Ureter (tissue), 1 donor: ENCODE measurements at places on chromosomes 2 and 18. TPM values are rescaled to one million over a fixed set of nuclear protein-coding genes. Genes with fewer than 3 reads are reported as not detected.

RPS27A gene
- total RNA-seq = 944 TPM

AP1S3 gene
- 52.7 TPM for total RNA-seq

CABYR gene
- total RNA-seq = 6.7 TPM

C2orf15 gene
- 4.9 TPM for total RNA-seq

- DNase-seq = no peak
These were observed 1941.9 kb upstream of the PIK3C3 start for GRCh38 chr18:40013001-40013609.

DNA sequence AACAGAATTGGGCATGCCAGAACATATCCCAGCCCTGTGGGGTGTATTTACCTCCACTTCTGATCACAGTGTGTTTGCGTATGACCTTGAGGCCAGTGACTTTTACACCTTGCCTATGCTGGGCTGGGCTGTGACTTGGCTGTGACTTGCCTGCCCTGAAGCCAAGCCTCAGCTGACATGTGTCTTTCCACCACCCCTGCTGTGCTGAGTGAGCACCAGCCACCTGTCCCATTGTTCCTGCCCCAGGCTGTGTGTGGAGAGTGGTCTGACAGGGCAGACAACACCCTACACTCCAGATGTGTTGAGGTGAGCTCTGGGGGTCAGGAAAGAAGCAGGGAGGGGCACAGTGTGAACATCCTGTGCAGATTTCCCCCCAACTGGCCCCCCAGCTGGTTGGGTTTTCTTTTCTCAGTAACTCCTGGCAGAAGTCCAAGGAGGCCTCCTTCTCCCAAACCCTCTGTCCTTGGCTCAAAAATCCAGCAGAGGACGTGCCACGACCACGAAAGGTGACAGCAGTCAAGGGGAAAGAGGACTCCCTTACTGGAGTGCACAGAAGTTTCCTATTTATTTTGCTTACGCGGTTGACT is 5.1 kb upstream of the STEAP3 start:
- DNase-seq = peak; percentile 74

GRCh38 chr18:6994056-6994770 is 123.4 kb downstream of the LAMA1 start:
- peak; percentile 65 for DNase-seq

GRCh38 chr2:20483194-20483895 is 36.5 kb downstream of the RHOB start:
- peak; percentile 51 for DNase-seq

DNA sequence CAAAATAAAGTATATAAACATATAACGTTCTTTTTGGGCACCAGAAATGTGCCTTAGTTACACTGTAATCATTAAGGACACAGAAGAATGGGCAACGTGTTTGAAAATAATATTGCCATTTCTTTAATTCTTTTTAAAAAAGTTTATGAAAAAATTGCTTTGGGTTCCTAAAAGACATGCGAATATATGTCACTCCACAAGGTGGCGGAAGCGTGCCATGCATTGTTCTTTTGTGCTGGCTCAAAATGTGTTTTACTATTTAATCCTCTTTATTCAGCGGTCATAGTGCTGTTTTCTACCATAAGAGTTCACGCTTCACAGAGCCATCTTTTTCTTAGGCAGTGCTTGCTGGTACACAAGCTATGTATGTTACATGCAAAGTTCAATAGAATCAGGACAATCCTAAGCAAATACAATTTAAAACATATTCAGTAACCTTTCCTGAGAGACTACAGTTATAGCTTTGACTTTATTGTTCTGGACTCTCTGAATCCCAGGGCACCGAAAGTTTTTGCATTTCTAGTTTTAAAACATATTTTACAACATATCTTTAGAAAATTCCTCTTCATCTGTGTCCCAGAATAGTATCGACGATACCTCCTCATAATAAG is 147.8 kb upstream of the ERBB4 start:
- DNase-seq = peak; percentile 58

DNA sequence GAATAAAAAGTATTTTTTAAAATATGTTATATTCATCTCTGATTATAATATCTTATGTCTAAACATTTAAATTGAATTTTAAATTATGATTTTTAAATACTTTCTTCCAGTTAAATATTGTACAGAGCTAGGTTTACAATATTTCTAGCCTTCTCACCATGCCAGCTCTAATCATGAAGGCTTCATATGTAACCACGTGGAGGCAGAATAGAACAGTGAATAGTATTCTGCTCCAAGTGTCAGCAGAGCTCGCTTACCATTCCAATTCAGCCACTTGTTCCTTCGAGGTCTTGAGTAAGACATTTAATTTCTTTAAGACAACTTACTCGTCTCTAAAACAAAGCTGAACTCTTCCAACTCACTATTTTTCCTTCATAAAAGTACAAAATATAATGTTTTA is 871.8 kb downstream of the SUCLG1 start:
- no peak for DNase-seq

DNA sequence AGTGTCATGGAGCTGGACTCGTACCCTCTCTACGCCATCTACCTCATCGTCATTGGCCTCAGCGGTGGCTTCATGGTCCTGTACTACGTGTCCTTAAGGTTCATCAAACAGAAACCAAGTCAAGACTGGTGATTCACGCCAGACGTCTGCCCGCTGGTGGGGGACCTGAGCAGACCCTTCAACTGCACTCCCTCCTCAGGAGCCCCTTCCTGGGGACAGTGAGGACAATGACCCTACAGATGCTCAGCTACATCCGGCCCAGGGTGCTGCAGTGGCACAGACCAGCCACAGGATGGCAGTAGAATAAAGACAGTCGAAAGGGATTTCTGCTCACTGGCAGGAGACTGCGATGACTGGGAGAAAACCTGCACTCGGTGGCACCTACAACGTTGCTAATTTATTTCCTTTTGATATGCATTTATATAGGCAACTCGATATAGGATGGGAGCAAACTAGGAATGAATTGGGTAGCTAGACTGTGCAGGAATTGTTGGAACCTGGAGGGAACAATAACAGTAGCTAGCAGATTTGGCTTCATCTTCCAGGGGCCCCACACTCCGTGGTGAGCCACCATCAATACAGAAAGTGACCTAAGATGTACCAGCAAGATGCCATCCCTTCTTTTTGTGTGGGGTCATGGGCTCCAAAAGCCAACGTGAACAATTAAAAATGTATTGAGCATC is 39.2 kb downstream of the ABCG8 start:
- DNase-seq = peak; percentile 69

- no peak for DNase-seq
These were observed 163.7 kb upstream of the APCDD1 start for GRCh38 chr18:10290638-10291235.

- DNase-seq = peak; percentile 77
These were observed 18.0 kb downstream of the SPEG start for GRCh38 chr2:219452361-219453317.

DNA sequence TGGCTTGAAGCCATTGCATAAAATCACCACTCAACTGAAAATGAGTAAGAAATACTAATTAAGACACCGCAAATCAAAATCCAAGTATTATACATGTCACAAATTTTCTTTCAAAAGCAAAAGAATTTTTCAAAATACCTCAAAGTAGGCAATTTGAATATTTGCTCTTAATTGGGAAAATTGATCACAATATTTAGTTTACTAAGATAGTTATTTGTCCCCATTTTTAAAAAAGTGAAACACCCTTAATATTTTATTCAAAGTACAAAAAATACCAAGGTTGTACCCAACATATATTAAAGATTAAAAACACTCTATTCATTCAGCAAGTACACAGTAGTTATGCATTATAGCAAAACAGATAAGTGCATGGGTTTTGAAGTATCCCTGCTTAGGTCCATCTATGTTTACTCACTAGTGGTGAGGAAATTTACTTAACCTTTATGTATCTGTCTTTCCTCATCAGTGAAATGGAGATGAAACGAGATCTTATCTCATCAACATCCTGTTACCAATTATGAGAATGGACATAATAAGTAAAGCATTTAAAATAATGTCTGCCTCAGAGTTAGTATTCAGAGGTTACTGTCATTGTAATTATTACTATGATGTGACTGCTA is 35.1 kb downstream of the VPS54 start:
- no peak for DNase-seq

- DNase-seq = no peak
These were observed 109.2 kb upstream of the OTX1 start for GRCh38 chr2:62941413-62941812.

GRCh38 chr2:67394734-67395133 is 2.4 kb upstream of the ETAA1 start:
- DNase-seq = no peak

GRCh38 chr18:45359275-45360009 is 255.8 kb upstream of the SLC14A2 start:
- DNase-seq = peak; percentile 50
